Small intestine (tissue), 16 donors: ENCODE measurements at places on chromosomes 6 and 20. TPM values are rescaled to one million over a fixed set of nuclear protein-coding genes. Genes with fewer than 3 reads are reported as not detected.

- no peak for DNase-seq
Measured at GRCh38 chr6:22917344-22917743, 348.0 kb downstream of the HDGFL1 start.

- DNase-seq, result no peak
Measured at GRCh38 chr20:37940858-37941257, 37.9 kb downstream of the VSTM2L start.

DNA sequence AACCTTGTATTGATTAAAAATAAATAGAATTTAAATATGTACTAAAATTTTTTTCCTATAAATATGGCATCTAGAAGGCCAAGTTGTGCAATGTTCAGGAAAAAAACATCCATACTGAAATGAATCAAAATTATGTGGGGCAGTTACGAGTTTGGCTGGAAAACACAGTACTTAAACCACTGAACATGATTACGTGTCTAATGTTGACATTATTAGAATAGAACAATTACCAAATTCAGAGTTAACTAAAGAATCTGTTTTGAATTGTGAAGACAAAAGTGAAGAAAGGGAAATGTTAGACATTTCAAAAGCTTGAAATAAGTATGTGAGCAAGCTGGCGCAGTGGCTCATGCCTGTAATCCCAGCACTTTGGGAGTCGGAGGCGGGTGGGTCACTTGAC lies 57.2 kb downstream of the KLHL31 start:
- no peak for DNase-seq

DNA sequence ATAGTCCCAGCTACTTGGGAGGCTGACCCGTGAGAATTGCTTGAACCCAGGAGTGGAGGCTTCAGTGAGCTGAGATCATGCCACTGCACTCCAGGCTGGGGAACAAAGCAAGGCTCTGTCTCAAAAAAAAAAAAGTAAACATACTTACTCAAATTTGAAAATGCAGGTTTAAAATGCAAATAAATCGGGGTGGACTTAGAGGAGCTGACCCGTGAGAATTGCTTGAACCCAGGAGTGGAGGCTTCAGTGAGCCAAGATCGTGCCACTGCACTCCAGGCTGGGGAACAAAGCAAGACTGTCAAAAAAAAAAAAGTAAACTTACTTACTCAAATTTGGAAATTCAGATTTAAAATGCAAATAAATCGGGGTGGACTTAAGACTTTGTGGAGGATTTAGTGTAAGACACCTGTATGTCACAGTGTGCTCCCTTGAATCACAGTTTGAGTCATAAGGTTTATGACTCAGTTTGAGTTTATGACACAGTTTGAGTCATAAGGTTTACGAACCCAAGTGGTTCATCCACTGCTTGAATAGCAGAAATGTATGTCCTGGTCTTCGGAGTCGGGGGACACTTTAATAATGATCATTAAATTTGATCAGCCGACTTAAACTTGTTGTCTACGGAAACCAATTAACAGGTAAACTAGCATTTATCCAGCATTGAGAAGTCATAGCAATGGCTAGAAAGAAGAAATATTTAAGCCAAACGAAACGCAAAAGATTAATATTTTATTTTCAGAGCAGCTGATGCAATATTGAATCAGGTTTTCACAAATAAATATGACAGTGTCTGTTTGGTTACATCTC lies 6.8 kb upstream of the MRPS10 start:
- peak; percentile 82 for DNase-seq

DNA sequence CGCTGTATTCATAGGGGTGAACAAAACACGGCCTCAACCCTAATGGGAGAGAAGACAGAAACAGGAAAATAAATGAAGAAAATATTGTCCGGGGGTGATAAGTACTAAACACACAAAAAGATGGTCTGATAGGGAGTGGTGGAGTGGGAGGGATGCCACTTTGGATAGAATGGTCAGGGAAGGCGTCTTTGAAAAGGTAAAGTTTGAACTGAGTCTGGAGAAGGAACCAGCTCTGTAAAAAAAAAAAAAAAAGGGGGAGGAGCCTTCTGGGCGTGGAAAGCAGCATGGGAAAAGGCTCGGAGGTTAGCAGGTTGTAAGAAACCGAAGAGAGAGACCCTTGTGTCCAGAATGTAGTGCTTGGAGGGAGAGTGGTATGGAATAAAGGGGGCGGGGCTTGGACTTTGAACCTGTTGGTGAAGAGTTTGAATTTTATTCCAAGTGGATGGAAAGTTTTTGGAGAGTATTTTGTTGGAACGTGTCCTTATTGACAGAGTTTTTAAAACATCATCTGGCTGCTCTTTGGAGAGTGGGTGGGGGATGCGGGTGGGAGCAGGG lies 1.8 kb downstream of the CHMP4B start:
- peak; percentile 79 for DNase-seq

Gene MEP1A
- 73.9 TPM for polyA plus RNA-seq

Gene LTB
- 6.5 TPM for polyA plus RNA-seq

- no peak for DNase-seq
Measured at GRCh38 chr6:80540700-80541099, 434.2 kb downstream of the BCKDHB start.

- DNase-seq, result peak; percentile 35
Measured at GRCh38 chr6:154247119-154247861, 109.3 kb downstream of the IPCEF1 start.

Gene NR2E1
- not detected for polyA plus RNA-seq

GRCh38 chr6:133648581-133648980 lies 240.3 kb upstream of the TCF21 start:
- no peak for DNase-seq

Gene PGM3
- polyA plus RNA-seq, result 7.8 TPM

DNA sequence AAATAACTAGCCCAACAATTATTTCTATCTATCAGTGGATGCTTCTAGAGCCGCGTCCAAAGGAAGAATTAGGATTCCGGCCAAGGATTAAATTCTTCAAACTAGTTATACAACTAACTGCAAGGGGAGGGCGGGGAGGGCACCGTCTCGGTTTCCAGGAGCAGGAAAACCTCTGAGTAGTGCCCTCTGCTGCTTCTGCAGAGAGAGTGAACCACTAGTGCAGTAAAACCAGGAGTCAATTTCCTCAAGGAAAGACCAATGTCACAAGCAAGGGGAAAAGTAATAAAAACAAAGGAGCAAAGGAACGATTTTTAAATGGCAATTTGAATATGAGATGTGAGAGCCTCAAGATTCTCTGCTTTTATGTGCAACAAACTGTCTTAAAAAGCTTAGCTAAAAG lies 16.5 kb upstream of the UBE2J1 start:
- peak; percentile 47 for DNase-seq

DNA sequence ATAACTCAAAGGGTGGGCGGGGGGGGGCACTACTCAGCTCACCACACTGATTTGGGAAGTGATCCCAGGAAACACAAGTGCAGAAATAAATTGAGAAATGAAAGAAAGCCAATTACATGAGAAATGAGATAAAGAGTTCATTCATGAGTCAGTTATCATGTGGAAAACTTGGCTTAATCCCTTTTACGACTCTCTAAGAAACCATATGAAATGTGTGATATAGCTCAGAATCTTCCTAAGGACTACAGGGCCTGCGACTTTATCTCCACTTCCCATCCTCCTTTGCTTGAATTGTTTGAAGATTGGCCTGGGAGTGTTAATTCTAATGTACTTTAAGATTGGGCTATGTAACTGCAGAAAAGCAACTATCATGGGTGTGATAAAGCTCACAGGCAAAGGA lies 3.6 kb upstream of the BTN2A2 start:
- peak; percentile 27 for DNase-seq
